ENCODE measurements at places on chromosomes 12 and 14. TPM values are rescaled to one million over a fixed set of nuclear protein-coding genes. Genes with fewer than 3 reads are reported as not detected.

ENDOU gene
- not detected for polyA plus RNA-seq

RND1 gene
- polyA plus RNA-seq, result 3.0 TPM

NACA gene
- polyA plus RNA-seq, result 903 TPM

PPFIA2 gene
- polyA plus RNA-seq, result 41.8 TPM

ZNF605 gene
- polyA plus RNA-seq, result 14.6 TPM

KRT6C gene
- not detected for polyA plus RNA-seq

ETFBKMT gene
- 6.2 TPM for polyA plus RNA-seq

CCDC38 gene
- polyA plus RNA-seq, result not detected

RHEBL1 gene
- polyA plus RNA-seq, result 6.9 TPM

PITPNM2 gene
- polyA plus RNA-seq, result 0.39 TPM

PDE3A gene
- polyA plus RNA-seq, result 2.7 TPM

DEGS2 gene
- 1.2 TPM for polyA plus RNA-seq

OR10AD1 gene
- polyA plus RNA-seq, result not detected

JPH4 gene
- polyA plus RNA-seq, result 8.0 TPM

ACSM4 gene
- not detected for polyA plus RNA-seq

PROX2 gene
- polyA plus RNA-seq, result 0.18 TPM

FOXM1 gene
- polyA plus RNA-seq, result not detected

CBX5 gene
- polyA plus RNA-seq, result 43.9 TPM

ITGA7 gene
- 4.4 TPM for polyA plus RNA-seq

PIGH gene
- polyA plus RNA-seq, result 69.2 TPM

MYF6 gene
- not detected for polyA plus RNA-seq

CLEC2D gene
- polyA plus RNA-seq, result 4.9 TPM

SLC25A29 gene
- 0.46 TPM for polyA plus RNA-seq

KRT81 gene
- not detected for polyA plus RNA-seq

TC2N gene
- polyA plus RNA-seq, result not detected

KCNJ8 gene
- 3.9 TPM for polyA plus RNA-seq

ARHGEF40 gene
- polyA plus RNA-seq, result 4.0 TPM

IL31 gene
- polyA plus RNA-seq, result not detected

DENND5B gene
- 30.1 TPM for polyA plus RNA-seq

HVCN1 gene
- polyA plus RNA-seq, result 1.2 TPM

FBLN5 gene
- 4.5 TPM for polyA plus RNA-seq

CAPZA3 gene
- polyA plus RNA-seq, result not detected

RPS6KL1 gene
- polyA plus RNA-seq, result 7.9 TPM

MIP gene
- 0.51 TPM for polyA plus RNA-seq

NEDD1 gene
- 5.3 TPM for polyA plus RNA-seq

COPS7A gene
- 53.2 TPM for polyA plus RNA-seq
